Hypothalamus (tissue), 51 donors: ENCODE measurements at places on chromosomes 6 and 20.

DNA sequence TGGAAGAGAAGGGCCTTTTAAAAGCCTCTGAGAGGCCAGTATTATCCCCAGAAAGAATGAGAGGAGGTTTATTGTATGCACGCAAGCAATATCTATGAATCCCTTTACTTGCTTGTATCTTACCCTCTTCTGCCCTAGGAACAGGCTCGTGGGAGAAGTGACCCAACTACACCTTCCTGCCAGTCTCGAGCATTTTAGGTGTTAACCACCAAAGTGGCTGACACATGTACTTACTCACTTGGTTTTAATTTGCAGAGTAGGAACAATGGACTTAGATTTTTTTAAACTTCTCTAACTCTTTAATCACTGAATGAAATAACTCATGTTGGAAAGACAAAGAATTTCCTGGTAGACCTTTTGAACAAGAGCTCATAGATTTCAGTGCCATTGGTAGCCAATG lies 296.9 kb downstream of the PLCB1 start:
- DNase-seq, result no peak

- DNase-seq, result no peak
Measured at GRCh38 chr20:20273286-20273685, 94.6 kb upstream of the INSM1 start.

- no peak for DNase-seq
Measured at GRCh38 chr6:46935687-46936086, 13.9 kb upstream of the ADGRF5 start.

DNA sequence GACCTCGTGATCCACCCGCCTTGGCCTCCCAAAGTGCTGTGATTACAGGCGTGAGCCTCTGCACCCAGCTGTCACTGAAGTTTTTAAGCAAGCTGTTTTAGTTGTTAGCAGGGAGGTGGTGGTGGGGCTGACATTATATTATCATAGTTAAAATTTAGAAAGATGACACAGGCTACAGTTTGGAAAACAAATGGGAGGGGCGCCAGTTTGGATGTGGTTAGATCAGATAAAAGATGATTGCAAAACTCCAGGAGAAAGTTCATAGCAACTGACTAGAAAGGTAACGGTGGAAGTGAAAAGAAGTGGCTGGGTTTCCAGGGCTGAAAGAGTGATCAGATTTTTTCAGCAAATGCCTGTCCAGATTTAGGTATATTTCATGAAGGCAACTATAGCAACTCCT lies 311.9 kb upstream of the CITED2 start:
- no peak for DNase-seq

GRCh38 chr6:92684386-92684785 lies 735.0 kb downstream of the EPHA7 start:
- DNase-seq, result no peak

DNA sequence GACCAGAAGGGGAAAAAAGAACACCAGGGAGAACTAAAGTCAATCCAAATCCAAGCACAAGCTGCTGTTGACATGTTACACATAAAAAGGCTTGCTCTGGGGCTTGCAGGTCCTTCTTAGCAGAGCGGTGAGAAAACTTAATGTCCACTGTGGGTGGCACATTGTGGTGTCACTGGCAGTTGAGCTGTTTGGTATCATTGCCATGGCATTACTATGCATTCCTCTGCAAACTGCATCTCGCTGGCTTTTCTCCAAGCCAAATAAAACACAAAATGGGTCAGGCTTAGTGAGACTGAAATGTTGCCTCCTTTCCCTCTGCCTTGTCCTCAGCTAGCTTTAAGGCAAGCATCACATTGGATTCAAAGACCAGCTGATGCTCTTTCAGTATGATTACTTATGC lies 40.9 kb downstream of the LY86 start:
- no peak for DNase-seq
